ENCODE measurements at places on chromosomes 12 and 14. TPM values are rescaled to one million over a fixed set of nuclear protein-coding genes. Genes with fewer than 3 reads are reported as not detected.
A peak's percentile ranks its signal among the peaks of the same experiment; 100 is the strongest.

DNA sequence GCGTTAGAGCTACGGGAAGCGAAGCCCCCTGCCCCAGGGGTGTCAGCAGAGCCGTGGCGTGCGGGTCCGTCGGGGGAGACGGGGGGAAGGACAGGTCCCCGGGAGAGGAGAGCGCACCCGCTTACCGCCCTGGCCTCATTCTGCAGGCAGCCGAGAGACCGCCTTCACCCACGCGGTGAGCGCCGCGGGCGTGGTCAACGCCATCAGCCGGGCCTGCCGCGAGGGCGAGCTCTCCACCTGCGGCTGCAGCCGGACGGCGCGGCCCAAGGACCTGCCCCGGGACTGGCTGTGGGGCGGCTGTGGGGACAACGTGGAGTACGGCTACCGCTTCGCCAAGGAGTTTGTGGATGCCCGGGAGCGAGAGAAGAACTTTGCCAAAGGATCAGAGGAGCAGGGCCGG lies 10.5 kb downstream of the WNT5B start:
- peaks cover 15% of the 10 kb centered on the region for H3K4me1 ChIP-seq
- no peaks in the 10 kb centered on the region for H3K27me3 ChIP-seq
- no peak for DNase-seq
- H3K4me3 ChIP-seq: no peak overlapping the region

DNA sequence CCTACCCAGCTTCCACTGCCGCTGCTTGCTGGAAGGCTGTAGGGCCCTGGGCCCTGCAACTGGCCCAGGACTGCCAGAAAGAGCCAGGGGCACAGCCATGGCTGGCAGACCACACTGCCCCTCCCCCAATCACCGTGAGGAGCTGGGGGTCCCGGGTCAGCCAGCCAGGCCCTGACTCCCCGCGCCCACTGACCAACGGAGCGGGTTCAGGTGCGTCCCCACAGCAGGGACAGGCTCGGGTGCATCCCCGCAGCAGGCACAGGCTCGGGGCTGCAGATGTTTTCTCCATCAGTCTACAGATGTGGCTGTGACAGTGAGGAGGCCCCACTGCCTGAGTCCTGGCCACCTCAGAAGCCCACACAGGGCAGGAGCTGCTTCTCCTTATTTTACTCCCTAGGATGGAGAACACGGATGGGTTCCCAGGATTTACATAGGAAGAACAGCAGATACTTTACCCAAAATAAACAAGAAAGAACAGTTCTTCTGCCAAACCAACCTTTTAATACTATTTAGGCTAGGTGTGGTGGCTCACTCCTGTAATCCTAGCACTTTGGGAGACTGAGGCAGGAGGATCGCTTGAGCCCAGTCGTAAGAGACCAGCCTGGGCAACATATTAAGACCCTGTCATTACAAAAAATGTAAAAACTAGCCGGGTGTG lies 61.1 kb downstream of the TESC start:
- H3K27me3 ChIP-seq: no peaks in the 10 kb centered on the region
- no peak for DNase-seq
- H3K4me3 ChIP-seq: no peak overlapping the region
- no peak overlapping the region for H3K27ac ChIP-seq
- H3K4me1 ChIP-seq: no peaks in the 10 kb centered on the region

- H3K27me3 ChIP-seq: no peaks in the 10 kb centered on the region
- DNase-seq: peak; percentile 57
- no peaks in the 10 kb centered on the region for H3K36me3 ChIP-seq
- H3K4me3 ChIP-seq: no peak overlapping the region
These were observed 23.6 kb downstream of the KRT80 start for GRCh38 chr12:52168019-52168717.

TAS2R9 gene
- not detected for total RNA-seq

TAS2R8 gene
- not detected for total RNA-seq

DPY19L2 gene
- total RNA-seq: not detected

MYO1H gene
- total RNA-seq: not detected

DNA sequence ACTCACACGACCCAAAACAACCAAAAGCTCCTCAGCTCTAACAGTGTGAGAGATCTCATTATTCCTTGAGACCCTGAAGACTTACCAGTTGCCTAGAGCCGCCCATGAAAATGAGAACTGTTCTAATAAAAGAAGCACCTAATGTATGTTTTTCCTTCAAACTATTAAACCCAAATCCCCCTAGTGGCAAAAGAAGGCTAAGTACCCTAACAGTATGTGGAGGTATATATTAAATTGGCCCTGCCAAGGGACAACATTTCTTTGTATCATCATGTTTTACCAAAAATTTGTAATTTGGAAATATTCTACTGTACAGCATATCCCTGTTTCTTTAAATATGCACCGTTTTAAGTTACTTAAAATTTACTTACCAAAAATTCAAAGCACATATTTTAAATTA lies 38.0 kb upstream of the PPFIA2 start:
- DNase-seq: peak; percentile 41
- H3K4me1 ChIP-seq: no peaks in the 10 kb centered on the region
- H3K27me3 ChIP-seq: peaks cover 4% of the 10 kb centered on the region
- no peak overlapping the region for H3K27ac ChIP-seq

DNA sequence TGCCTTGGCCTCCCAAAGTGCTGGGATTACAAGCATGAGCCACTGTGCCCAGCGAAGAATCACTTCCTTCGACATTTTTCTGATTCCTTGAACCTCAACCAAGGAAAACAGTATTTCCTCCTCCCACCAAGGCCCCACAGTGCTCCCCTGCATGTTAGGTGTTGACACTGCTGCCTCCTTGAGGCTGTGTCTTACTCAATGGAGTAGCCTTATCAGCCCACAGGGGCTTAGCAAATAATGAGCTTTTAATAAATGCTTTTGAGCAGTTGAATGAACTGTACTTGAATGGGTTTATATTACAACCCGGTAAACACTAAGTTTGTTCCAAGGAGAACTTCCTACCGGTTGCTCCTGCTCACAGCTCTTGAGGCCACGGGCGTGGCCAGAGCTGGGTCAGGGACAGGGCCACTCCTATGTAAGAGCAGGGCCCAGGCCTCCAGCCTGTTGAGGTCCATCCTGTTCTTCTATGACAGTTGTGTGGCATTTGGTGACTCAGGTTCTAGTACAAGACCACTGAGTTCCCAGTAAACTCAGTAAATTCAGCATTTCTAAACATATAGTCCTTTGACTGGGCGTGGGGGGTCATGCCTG lies 36.8 kb upstream of the TUBA1A start:
- no peak overlapping the region for H3K27ac ChIP-seq
- DNase-seq: peak; percentile 14
- no peaks in the 10 kb centered on the region for H3K36me3 ChIP-seq
- H3K4me1 ChIP-seq: peaks cover 13% of the 10 kb centered on the region
- H3K4me3 ChIP-seq: no peak overlapping the region
- H3K27me3 ChIP-seq: no peaks in the 10 kb centered on the region

GRCh38 chr14:74942181-74942580 lies 13.2 kb downstream of the PGF start:
- H3K36me3 ChIP-seq: no peaks in the 10 kb centered on the region
- peaks cover 32% of the 10 kb centered on the region for H3K4me1 ChIP-seq
- no peak overlapping the region for H3K4me3 ChIP-seq
- no peak for DNase-seq
